ENCODE measurements at places on chromosomes 4 and X. TPM values are rescaled to one million over a fixed set of nuclear protein-coding genes. Genes with fewer than 3 reads are reported as not detected.

The SPATA4 gene
- total RNA-seq, result 0.29 TPM

The RGN gene
- 1.1 TPM for total RNA-seq

The TLR3 gene
- 1.7 TPM for total RNA-seq

The POU4F2 gene
- not detected for total RNA-seq

The L1CAM gene
- total RNA-seq, result 18.2 TPM

The LONRF3 gene
- 0.57 TPM for total RNA-seq
